NCI-H1436 (cell line): ENCODE measurements at places on chromosomes 6 and 20.

DNA sequence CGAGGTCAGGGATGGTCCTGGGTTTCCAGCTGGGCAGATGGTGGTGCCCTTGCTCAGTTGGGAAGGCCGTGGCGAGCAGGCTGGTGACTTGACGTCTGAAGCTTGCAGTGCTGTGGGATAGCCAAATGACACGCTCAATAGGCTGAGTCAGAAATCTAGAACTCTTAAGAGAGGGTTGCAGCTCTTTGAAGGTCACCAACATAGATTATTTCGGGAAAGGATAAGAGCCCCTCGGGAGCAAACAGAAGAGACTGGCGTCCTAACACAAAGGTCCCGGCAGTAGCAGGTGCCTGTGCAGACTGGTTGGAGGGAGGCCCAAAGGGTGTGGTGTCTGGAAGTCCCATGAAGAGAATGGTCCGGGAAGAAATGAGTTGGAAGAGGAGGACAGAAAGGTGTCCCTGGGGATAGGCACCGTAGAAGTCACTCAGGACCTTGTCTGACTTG is 18.4 kb downstream of the PKIG start:
- DNase-seq: no peak

GRCh38 chr6:138007014-138007472 is 100.2 kb downstream of the PERP start:
- peak; percentile 12 for DNase-seq

DNA sequence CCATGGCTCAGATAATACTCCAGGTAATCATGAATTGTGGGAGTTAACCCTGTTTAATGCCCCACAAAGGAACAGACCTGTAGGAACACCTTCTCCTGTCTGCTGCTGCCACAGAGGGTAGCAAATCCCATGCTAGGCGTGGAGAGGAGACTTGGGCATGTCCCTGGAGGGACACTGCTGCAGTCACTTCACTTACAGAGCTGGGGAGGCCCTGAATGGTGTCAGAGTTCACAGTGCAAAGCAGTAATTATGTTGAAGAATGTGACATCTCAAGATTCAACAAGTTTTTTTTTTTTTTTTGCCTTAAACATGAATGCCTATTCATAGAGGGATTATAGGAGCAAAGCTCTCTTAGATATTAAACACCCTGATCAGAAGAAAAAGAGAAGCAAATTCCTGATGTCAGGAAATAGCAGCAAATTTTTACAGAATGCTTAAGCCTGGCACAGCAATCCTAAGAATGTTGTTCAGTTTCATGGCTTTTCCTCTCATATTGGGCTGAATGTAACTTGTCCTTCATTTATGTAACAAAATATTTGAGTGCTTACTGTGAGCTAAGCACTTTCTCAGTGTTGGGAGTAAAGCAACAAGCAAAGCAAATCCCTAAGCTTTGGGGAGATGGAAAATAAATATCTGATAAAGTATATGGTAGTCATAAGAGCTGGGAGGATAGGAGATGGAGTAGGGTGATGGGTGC is 45.0 kb downstream of the CARMIL1 start:
- no peak for DNase-seq

GRCh38 chr6:47440719-47441118 is 36.9 kb upstream of the CD2AP start:
- DNase-seq: no peak
